ENCODE measurements at places on chromosomes 2 and 18. TPM values are rescaled to one million over a fixed set of nuclear protein-coding genes. Genes with fewer than 3 reads are reported as not detected.
A peak's percentile ranks its signal among the peaks of the same experiment; 100 is the strongest.

- no peak for DNase-seq
Measured at GRCh38 chr18:49628881-49629795, 67.3 kb downstream of the LIPG start.

DNA sequence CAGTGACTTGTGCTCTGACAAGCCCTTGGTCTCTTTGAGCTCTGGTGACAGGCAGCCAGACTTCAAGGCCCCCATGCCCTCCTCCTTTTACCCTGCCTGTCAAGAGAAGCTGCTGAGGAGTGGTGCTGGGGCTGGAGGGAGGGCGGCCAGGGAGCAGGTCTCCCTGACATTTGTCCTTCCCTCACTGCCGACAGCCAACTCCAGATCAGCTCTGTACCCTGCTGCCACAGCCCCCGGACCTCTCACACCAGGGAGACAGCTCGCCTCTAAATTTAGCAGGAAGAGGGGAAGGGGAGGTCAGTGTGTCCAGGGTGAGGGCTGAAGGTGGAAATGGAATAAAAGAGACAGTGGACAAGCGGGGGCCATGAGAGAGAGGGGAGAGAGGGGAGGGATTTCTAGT, 155.8 kb downstream of the TDRD15 start:
- DNase-seq, result no peak

- DNase-seq, result peak; percentile 61
Measured at GRCh38 chr2:73987109-73987947, 2.6 kb downstream of the TET3 start.

DNA sequence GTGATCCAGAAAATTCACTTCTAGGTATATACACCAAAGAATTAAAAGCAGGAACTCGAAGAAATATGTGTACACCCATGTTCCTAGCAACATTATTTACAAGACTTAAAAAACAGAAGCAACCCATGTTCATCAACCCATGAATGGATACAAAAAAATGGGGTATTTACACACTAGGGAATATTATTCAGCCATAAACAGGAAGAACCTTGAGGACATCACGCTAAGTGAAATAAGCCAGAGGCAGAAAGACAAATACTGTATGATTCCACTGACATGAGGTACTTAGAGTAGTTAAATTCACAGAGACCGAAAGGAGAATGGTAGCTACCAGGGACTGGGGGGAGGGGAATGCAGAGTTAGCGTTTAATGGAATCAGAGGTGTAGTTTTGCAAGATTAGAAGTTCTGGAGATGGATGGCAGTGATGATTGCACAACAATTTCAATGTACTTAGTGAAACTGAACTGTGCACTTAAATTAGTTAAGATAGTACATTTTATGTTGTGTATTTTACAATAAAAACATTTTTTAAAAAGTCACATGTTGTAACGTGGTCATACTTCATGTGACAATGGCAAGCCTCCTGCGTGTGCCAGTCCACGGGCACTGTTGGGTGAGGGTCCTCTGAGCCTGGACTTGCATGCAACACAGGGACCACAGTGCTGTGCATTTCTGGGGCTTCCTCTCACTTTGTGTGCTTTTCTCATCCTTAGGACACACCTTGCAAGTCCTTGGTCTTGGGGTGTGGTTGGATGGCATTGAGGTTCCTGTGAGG, 206.1 kb upstream of the HDAC4 start:
- DNase-seq, result no peak

- DNase-seq, result no peak
Measured at GRCh38 chr2:64141674-64142405, 2.4 kb downstream of the PELI1 start.

- DNase-seq, result no peak
Measured at GRCh38 chr2:234348081-234348480, 148.8 kb downstream of the ARL4C start.

DNA sequence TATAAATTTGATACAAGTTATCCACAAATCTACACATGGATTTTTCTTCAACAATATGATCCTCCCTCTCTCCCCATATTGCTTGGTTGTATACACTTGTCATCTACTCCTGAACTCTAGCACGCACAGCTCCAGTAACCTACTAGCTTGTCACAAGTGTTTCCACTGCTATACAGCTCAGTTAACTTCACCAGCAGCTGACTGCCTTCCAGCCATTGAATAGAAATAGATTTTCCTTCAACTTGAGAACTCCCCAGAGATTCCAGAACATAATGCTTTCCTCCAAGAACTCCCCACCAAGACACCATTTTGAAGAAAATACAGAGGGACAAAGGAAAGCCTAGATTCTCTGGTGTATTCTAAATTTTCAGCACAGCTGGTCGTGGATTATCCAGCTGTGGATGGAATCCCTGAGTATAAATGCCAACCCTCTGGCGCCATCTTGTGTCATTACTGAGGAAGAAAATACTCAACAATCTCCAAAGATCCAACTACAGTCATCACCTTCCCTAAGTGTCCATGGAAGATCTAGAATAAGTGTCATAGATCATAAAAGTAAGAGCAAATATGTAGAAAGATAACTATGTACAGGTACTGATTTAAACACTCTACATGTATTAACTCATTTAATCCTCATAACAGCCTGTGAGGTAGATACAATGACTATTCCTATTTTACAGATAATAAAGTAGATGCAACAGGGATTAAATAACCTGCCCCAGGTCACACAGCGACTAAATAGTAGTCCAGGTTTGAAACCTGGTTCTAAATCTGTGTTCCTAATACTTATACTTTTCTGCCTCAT, 156.7 kb downstream of the ARHGAP28 start:
- DNase-seq, result no peak

- DNase-seq, result no peak
Measured at GRCh38 chr18:69109686-69110085, 291.0 kb upstream of the DOK6 start.

DNA sequence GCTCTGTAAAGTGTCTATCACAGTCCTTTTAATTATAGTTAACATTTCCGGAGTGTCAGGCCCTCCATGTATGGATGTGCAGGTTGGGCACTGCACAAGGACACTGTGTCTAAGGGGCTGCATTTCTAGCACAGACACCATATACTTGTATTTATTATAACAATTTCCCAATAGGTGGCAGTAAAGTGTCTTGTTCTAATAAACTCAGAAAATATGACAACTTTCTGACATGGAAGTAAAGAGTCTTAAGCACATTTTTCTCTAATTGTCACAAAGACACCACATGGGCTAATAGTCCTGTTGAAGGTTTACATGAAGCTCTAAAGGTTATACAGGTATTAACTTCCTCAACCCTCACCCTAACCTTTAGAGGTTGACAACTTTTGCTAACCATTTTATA, 156.6 kb downstream of the DYSF start:
- DNase-seq, result no peak

DNA sequence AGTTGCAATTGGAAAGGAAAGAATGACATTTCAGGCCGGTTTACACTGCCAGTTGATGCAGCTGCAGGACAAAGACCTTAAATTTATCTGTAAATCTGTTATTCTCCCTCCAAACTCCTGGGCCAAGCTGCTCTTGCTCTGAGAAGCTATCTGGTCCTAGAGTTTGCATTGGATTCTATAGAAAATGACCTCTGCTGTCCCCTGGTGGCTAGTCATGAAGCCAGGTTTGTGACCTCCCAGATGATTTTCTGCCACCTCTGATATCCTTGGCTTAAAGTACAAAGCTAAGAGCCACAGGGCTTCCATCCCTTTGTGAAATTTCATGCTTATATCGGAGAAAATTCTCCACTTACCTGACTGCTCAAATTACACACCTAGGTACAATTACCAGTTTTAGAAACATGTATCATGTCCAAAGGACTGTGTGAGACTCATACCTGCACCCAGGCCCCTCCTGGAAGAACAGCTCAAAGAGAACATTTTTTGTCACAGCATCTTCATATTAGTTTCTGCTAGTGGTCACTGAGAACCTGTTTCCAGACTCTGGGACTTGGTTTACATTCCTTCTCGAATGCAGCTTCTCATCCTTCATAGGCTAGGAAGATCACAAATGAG, 28.9 kb upstream of the IER3IP1 start:
- no peak for DNase-seq

DNA sequence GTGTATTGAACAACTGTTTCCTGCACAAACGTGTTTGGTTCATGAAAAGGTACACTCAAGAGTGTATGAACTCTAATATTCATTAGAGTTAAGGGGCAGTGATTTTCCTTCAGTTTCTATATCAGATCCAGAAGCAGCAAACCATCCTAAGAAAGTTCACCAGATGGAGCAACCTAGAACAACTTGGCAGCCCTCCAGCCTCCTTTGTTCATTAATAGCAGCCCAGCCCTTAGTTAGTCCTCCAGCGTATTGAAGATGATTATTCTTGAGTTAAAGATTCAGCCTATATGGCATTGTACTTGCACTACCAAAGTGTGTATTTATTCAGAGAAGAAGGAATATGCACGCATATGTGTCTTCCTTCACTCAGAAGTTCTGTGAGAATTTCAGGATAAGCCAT, 365.5 kb downstream of the SETBP1 start:
- no peak for DNase-seq

DNA sequence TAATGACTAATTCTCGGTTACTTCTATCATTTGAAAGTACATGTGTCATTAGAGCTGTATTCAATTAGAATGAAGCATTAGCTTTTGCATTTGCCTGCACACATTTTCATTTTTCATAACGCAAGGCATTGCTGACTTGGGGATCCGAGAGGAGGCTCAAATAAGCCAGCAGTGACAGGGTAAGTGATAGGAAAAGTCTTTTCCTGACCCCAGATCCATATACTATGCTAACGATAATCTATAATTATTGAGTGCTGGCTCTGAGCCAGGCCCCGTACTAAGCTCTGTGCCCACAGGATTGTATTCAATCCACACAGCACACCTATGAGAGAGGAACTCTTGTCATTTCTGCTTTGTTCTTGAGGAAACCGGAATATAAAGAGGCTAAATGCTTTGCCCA, 168.2 kb downstream of the VWC2L start:
- no peak for DNase-seq

GRCh38 chr2:39099870-39100728, 20.8 kb downstream of the SOS1 start:
- no peak for DNase-seq

DNA sequence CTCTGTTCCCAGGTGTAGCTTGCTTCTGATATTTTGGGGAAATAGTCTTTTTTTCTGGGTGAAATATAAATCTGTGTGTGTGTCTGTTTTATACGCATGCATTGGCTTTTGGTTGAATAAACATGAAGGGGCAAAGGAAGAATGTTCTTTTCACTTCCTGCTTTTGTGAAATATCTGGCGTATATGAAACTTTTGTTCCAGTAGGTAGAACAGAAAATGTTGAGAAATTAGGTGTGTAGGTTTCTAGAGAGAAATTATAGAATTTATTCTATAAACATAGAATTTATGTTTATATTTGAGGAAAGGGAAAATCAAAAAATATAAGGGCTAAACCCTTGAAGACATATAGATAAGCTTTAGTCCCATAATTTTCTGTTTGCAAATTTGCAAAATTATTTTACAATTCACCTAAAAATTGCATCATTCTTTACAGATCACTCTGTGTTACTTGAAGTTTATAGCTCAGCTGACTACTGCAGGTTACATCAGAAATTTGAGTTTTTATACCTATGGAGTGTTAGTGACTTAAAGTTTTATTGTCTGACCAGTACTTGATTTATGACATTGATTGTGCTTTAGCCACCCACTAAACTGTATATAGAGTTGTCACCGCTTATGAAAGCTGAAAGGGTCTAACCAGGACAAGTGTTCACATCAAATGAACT, 116.1 kb downstream of the FAM117B start:
- no peak for DNase-seq

DNA sequence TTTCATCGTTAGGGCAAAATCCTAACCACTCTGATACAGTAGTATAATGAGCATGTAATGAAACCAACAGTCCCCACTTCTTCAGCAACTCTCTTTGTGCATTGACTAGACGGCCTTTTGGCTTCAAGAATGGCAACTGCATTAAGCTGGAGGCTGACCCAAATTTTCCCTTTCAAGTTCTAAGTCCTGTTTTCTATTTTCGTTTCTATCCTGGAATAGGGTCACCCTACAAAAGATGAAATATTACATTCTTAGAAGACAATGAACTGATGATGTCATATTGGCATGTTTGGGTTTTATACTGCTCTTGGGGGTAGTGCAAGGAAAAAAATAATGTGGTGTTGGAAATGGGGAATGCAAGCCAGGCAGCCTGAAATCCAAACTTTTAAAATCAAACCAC, 254.4 kb downstream of the ETAA1 start:
- no peak for DNase-seq

GRCh38 chr2:179825494-179825893, 35.9 kb downstream of the ZNF385B start:
- no peak for DNase-seq

DNA sequence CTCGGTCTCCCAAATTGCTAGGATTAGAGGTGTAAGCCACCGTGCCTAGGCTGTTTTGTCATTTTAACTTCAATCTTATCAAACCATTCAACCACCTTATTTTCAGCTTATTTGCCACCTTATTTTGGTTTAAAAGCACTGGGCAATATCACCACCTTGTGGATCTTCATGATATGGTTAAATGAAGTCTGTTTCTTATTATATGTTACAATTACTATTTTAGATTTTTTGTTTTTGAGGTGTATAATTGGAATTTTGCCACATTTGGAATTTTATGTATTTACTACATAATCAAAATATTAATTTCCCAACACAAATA, 43.8 kb upstream of the SCN9A start:
- DNase-seq, result no peak

DNA sequence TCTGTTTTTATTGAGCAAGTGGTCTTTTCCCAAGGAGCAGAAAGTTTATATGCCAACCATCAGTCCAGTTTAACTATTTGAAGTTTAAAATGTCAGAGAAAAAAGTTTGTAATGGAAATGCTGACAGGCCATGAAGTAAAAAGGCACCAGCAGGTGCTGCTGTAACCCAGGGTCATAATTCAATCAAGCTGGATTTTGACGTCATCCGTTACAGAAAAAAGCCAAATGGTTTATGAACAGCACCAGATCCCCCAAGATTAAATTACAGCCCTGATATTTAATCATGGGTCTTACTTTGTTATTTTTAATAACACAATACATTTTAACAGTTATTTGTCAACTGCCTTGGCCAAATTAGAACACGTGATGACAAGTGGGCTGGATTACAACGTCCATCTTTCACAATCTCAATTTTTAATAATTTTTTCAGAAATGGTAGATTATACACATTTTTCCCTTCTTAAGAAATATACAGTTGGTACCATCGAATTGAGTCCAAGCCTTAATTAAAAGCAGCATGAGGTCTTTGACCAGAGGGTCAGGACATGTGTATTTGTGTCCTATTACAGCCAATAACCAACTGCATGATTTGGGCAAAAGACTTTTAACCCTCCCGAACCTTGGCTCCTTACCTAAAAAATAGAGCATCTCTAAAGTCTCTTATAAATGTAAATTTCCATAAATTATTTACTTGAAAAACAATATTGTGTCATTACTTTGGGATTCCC, 10.0 kb downstream of the TCF4 start:
- DNase-seq, result no peak

GRCh38 chr18:23902396-23902795, 112.2 kb upstream of the TTC39C start:
- no peak for DNase-seq

GRCh38 chr2:180583441-180584140, 396.8 kb upstream of the UBE2E3 start:
- no peak for DNase-seq

The PIAS2 gene
- 30.6 TPM for total RNA-seq

The FRZB gene
- 1.8 TPM for total RNA-seq

The SLC23A3 gene
- total RNA-seq, result 3.4 TPM

The DLX1 gene
- 0.29 TPM for total RNA-seq

The BCL11A gene
- total RNA-seq, result 0.64 TPM

The C2orf15 gene
- 2.6 TPM for total RNA-seq

The PLEK gene
- 11.7 TPM for total RNA-seq

The SNED1 gene
- total RNA-seq, result 46.9 TPM

The LINC00305 gene
- not detected for total RNA-seq

The GALNT14 gene
- 0.16 TPM for total RNA-seq

The CRYBA2 gene
- not detected for total RNA-seq

Data from breast epithelium (tissue), 4 donors.